ENCODE measurements at places on chromosomes 11 and 22. TPM values are rescaled to one million over a fixed set of nuclear protein-coding genes. Genes with fewer than 3 reads are reported as not detected.

DNA sequence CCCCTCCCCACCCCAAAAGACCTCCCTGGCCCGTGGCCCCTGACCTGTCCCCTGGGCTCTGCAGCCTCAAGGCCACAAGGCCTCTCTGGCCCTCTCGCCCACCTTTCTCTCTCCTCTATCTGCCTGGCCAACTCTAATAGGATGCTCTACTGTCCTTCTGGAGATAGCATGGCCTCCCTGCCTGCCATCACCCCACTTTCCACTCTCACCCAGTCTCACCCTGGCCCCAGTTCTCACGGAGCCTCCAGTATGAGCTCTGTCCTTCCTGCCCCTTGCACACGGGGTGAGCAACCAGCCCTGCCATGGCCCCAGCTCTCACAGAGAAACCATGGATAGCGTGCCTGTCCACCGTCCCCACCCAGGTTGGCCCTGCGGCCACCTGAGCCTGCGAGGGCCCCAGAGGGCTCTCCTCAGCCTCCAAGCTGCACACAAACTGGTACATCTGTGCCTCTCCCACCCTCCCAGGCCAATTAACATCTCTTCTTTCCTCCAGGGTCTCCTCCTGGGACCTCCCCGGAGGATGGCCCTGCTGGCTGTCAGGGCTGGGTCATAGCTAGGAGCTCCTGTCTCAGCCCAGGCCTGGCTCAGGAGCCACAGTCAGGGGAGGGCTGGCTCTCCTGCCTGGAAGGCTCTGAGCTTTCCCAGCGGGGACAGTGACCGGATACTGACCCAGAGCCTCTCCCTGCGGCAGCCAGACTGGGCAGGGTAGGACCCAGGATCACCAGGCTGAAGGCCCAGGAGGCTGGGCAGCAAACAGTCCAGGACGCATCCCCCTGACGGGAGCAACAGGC lies 22.3 kb downstream of the RTN4R start:
- DNase-seq, result no peak

GRCh38 chr11:134116210-134116609 lies 47.3 kb downstream of the JAM3 start:
- no peak for DNase-seq

DNA sequence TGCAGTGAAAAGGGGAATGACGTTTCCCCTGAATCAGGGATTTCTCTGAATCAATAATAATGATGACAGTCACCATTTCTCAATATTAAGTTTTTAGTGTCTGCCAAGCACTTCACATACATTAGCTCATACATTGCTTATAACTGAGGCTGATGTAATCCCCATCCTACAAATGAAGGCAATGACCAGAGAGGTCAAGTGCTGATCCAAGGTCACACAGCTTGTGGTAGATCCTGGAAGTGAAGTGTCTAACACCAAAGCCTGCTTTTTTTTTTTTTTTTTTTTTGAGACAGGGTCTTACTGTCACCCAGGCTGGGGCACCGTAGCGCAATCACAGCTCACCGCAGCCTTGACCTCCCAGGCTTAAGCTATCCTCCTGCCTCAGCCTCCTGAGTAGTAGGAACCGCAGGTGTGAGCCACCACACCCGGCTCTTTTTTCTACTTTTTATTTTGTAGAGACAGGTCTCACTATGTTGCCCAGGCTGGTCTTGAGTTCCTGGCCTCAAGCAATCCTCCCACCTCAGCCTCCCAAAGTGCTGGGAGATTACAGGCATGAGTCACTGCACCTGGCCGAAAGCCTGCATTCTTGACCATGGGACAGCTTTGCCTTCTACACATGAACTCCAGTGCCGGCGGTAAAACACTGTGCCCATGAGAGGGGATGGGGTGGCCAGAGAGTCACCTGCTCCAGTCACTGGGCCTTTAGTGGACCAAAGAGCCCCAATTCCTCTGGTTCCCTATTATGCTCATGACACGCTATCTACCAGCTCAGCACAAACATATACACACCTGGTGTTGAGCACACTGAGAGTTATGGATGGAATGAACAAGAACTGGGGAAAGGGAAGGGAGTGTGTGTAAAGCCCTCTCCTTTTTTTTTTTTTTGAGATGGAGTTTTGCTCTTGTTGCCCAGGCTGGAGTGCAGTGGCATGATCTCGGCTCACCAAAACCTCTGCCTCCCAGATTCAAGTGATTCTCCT lies 17.4 kb downstream of the ARHGAP1 start:
- no peak for DNase-seq

DNA sequence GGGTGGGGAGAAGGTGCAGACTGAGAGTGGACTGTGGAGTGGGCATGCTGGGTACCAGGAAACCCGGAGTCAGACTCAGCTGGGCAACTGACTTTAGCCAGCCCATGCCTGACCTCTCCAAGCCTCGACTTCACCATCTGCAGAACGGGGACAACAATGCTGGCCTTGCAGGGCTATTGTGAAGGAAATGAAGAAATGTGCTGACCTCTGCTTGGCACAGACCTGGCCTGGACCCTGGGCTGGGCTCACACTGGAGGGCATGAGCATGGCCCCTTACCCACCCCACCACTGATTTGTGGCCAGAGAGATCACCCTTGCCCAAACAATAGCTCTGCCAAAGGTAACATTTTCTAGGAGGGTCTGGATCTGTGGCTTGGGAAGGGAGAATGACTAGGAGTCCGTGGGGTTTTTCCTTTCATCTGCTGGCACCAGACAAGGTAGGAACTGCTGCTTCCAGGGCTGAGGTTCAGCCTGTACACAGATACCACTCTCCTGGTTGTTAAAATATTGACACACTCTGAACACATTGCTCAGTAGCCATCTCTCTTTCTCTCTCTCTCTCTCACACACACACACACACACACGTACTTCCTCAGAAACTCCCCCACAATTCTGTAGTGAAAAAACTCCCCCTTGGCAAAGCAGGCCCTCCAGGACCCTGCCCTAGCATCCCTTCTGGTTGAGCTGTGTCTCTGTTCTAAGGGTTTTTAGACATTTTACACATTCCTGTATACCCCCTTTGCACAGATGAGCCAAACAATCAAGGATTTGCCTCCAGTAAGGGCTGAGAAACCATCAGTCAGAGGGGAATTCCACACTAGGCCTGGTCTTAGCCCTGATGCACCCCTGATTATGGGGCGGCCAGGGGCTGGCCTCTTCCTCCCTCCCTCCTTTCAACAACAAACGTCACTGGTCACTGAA lies 1.0 kb downstream of the MOGAT2 start:
- no peak for DNase-seq

Gene MRGPRE
- not detected for total RNA-seq

GRCh38 chr22:30045494-30045887 lies 34.8 kb upstream of the HORMAD2 start:
- no peak for DNase-seq

Gene IGSF9B
- total RNA-seq, result 11.4 TPM

Gene KCNJ5
- 0.53 TPM for total RNA-seq

DNA sequence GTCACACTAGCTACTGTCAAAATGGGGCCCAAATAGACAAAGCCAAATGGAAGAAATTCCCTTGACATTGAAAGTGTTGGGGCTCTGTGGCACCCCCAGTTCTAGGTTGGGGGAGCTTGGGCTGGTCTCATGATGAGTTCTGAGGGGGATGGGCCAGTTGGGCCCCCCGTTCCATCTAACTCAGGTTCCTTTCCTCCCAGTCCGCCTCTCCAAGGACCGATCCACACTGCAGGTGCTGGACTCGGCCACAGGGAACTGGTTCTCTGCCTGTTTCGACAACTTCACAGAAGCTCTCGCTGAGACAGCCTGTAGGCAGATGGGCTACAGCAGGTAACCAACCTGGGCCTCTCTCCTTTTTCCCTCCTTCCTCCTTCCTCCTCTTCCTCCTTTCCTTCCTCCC lies 17.7 kb upstream of the SMIM35 start:
- no peak for DNase-seq

GRCh38 chr22:48478529-48479265 lies 1349.0 kb downstream of the BRD1 start:
- DNase-seq, result no peak

GRCh38 chr11:124077266-124077665 lies 36.1 kb upstream of the OR10G7 start:
- no peak for DNase-seq

Gene OR4A16
- total RNA-seq, result not detected

Gene PRR33
- not detected for total RNA-seq

DNA sequence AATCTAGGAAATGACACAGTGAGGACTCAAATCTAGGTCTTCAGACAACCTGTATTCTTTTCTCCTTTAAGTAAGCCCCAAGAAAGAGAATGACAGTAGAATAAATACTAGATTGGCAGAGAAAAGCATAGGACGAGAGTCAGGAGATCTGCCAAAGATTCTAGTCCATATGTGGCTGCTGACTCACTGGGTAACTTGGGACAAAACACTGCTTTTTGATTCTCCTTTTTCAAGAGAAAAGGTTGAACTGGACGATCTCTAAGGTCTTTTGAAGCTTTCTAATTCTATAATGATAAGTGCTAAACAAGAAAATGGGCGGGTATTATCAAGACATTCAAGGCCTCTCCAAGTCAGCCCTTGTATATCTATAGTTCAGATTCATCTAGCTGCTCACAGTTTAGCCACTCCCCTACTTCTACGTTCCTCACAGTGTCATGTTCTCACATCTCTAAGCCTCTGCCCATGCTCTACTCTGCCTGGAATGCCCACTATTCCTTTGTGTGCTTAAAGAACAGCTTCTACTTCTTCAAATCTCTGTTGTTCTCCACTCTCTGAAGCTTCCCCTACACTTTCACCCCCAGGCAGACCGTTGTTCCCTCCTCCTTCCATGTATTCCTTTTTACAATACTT lies 53.0 kb downstream of the RELT start:
- DNase-seq, result no peak

Gene NAALADL1
- total RNA-seq, result 11.7 TPM

- no peak for DNase-seq
Observed at GRCh38 chr22:24063986-24064385, 52.9 kb downstream of the CABIN1 start.

Gene FAM111B
- 25.9 TPM for total RNA-seq

DNA sequence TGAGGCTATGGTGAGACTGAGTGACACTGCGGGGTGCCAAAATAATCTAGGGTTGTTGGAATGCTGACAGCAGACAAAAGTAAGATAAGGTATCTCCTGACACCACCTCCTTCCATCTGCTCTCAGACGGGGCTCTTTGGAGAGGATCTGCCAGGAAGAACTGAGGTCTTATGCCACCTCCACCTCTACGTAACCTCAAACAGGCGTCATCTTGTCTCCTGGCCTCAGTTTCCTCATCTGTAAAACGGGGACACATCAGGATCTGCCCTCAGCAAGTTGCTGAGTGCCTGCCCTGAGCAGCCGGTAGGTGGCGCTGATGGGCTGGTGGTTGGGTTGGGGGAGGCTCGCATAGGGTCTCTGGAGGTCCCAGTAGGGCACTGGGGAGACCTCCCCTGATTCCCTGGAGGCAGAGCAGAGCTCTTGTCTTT lies 1.7 kb upstream of the MYEOV start:
- no peak for DNase-seq

Gene DRD4
- total RNA-seq, result not detected

DNA sequence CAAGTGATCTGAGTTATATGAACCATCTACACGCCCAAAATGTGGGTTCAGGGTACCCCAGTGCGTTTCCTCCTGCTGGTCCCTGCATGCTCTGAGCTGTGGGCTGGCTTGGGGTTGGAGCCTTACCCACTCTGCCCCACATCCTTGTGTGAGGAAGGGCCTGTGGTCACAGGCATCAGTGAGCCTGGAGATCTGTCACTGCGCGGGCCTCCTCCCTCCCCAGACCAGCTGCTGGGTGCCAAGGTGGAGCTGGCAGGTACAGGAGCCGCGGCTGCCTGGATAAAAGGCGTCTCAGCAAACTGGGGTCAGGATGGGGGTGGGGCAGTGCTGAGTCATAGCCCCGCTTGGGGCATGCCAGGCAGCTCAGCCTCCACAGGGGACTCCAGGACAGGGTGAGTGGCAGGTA lies 17.9 kb downstream of the GNAZ start:
- DNase-seq, result no peak

Gene OR6A2
- total RNA-seq, result 0.85 TPM

- DNase-seq, result no peak
Observed at GRCh38 chr22:42217019-42217751, 53.3 kb downstream of the TCF20 start.

Gene IPO7
- 202 TPM for total RNA-seq

- DNase-seq, result no peak
Observed at GRCh38 chr11:121936781-121937447, 179.1 kb downstream of the BLID start.

GRCh38 chr11:11569936-11570491 lies 51.8 kb downstream of the GALNT18 start:
- DNase-seq, result no peak

DNA sequence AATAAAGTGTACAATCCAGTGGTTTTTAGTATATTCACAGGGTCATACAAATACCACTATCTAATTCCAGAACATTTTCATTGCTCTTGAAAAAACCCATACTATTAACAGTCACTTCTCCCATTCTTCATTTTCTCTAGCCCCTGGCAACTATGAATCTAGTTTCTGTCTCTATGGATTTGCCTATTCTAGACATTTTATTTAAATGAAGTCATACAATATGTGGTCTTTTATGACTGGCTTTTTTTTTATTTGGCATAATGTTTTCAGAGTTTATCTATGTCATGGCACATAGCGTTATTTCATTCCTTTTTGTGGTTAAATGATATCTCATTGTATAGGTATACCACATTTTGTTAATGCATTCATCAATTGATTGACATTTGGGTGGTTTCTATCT lies 59.4 kb downstream of the KDM2A start:
- no peak for DNase-seq

DNA sequence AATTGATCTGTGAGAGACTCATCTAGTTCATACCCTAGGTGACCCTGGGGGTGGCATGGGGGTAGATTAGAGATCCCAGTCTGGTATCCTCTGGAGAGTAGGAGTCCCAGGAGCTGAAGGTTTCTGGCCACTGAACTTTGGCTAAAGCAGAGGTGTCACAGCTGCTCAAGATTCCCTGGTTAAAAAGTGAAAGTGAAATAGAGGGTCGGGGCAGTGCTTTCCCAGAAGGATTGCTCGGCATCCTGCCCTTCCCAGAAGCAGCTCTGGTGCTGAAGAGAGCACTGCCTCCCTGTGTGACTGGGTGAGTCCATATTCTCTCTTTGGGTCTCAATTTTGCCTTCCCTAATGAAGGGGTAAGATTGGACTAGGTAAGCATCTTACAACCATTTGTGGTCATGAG lies 653 bp downstream of the IL18BP start:
- no peak for DNase-seq
